ENCODE measurements at places on chromosomes 2 and 18.

GRCh38 chr2:161796192-161796591 is 172.0 kb downstream of the SLC4A10 start:
- DNase-seq = peak; percentile 71

DNA sequence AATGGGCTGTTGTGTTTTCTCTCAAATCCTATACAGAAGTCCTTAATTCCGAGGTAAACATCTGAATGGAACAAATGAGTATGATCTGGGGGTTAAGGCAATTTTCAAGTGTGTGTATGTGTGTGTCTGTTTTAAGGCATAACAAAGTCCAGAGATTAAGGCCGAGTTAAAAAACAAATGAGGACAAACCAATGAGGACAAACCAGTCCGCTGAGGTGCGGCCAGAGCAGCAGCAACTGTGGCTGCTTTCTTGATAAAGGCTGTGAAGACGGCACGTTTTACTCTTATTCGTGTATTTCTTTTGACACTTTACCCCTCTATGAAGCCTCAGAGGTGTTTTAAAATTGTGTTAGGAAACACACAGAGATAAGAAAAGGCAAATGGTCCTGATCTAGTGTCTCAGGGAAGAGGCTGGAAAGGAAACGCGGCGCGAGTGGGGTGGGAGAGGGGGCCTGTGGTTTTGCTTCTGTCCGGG is 495 bp upstream of the GULP1 start:
- DNase-seq = peak; percentile 64

DNA sequence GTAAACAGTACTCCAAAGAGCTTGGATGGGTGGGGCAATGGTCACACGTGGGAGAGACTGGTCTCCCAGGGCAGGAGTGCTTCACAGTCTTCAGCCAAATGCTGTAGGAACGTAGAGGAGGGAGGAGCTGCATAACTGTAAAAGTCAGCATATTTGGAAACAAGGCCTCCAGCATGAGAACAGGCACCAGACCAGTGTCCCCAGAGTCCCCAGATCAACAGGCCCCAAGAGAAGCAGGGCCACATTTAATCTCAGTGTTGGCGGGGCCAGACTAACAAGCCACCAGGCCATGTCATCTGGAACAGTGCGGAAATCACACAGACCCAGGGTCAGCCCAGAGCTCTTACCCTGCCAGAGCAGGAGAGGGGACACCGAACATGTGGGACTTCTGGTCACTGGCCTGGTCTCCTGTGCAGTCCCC is 63.2 kb downstream of the ADCY3 start:
- DNase-seq = no peak

DNA sequence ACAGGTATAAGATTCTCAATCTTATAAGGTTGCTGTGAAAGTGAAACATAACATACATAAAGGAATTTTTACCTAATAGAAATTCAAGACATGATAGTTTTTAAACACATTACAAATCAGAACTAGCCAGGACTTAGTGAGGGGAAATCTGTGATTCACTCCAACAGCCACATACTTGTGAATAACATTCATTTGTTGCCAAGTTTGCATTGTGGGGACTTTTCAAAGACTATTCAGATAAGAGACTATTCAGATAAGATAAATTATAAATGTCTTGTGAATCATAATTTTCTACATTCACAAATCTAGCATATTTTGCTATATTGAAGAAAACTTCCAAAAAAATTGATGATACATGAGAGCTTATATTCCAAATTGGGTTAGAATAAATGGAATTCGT is 345.3 kb upstream of the CDH20 start:
- no peak for DNase-seq

- no peak for DNase-seq
Measured at GRCh38 chr2:30310371-30310770, 79.0 kb downstream of the LBH start.

DNA sequence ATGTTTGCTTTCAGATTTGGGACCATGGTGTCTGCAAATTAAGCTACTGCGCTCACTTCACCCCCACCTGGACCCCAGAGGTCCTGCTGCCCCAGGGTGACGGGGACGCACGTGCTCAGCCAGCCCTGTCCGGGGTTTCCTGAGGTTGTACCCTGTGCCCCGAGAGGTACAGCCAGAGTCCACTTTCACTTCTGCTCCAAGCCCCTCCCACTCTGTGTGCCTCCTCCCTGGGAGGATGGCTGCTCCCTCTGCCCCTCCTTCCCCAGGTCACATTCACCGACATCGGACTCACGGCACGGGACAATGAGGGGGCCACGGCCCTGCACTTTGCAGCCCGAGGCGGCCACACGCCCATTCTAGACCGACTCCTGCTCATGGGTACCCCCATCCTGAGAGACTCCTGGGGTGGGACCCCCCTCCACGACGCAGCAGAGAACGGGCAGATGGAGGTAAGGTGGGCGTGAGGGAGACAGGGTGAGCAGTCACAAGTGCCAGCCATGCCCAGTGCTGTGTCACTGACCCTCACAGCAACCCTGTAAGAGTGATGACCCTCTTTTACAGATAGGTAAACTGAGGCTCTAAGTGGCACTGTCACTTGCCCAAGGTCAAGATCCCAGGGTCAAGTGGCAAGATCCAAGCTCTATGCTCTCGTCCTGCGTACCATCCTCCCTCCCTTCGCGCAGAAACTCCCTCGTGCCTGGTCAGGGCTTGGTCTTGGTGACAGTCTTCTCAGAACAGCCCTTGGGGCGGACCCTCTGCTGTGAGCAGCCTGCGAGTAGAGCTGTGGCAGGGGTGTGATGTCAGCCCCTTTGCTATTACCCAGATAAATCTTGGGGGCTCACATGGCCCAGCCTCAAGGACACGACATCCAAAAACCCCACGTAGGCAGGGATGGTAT is 7.6 kb downstream of the ESPNL start:
- no peak for DNase-seq

DNA sequence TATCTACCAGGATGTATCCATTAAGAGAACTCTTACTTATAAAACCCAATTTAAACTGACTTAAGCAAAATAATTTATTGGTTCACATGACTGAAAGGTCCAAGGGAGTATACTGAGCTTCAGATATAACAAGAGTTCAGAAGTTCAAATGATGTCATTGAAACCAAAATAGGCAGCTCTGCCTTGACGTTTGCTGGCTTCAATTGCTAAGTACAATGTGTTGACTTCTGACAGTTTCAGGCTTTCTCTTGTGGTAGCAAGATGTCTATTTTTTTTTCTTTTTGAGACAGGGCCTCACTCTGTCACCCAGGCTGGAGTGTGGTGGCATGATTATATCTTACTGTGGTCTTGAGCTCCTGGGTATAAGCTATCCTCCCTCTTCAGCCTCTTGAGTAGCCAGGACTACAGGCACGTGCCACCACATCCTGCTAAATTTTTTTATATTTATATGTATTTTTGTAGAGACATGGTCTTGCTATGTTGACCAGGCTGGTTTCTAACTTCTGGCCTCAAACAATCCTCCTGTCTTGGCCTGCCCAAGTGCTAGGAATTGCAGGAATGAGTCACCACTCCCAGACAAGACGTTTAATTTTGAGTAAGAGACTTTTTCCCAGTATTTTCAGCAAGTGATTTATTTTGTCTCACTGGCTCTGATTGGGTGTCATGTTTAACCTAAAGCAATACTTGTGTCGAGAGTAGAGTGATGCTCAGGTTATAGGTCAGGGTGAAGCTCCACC is 184.8 kb downstream of the NR4A2 start:
- no peak for DNase-seq

GRCh38 chr2:11863513-11864328 is 117.3 kb downstream of the LPIN1 start:
- DNase-seq = peak; percentile 55

- DNase-seq = peak; percentile 8
Measured at GRCh38 chr2:71277536-71278103, 50.7 kb upstream of the PAIP2B start.

DNA sequence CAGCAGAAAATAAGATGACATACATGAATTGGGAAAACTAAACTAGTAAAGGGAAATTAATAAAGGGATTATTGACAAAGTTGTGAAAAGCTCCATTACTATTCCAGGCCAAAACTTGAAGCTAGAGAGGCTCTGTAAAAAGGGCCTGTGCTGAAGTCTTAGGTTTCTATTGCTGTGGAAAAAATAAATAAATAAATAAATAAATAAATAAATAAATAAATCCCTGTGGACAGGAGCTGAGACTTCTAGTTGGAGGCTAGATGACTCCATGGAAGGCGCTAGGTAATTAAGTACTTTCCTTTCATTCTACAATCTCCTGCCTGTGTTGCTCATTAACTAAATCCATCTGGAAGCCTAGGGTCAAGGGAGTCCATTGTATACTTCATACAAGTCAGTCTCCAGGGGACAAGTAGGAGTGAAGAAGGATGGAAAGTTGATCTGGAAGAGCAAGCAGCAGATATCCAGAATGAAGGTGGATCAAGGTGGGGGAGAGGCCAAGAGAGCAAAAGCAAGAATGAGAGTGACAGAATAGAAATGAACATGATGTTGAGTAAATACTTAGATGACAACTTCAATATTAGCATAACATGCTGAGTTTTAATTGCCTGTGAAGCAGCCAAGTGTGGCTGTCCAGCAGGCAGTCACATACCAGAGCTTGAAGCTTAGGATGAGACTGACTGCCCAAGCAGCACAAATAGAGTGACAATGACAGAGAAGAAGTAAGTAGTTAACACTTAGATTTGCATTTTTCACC is 26.2 kb upstream of the CCNT2 start:
- DNase-seq = no peak

Data from SHP77 (cell line).